ENCODE measurements at places on chromosomes 1 and 21.

- DNase-seq, result no peak
Observed at GRCh38 chr1:5620997-5621396, 371.2 kb downstream of the NPHP4 start.

GRCh38 chr1:38454236-38454635 lies 405.3 kb downstream of the RRAGC start:
- DNase-seq, result no peak

- DNase-seq, result no peak
Observed at GRCh38 chr21:33334824-33335223, 10.1 kb downstream of the IFNAR1 start.

GRCh38 chr1:36673202-36673601 lies 190.5 kb upstream of the CSF3R start:
- no peak for DNase-seq

GRCh38 chr1:201325678-201326060 lies 42.4 kb downstream of the PKP1 start:
- DNase-seq, result no peak
